Stimulated activated naive CD4-positive, alpha-beta T cell (primary cell): ENCODE measurements at places on chromosomes 6 and 20.

DNA sequence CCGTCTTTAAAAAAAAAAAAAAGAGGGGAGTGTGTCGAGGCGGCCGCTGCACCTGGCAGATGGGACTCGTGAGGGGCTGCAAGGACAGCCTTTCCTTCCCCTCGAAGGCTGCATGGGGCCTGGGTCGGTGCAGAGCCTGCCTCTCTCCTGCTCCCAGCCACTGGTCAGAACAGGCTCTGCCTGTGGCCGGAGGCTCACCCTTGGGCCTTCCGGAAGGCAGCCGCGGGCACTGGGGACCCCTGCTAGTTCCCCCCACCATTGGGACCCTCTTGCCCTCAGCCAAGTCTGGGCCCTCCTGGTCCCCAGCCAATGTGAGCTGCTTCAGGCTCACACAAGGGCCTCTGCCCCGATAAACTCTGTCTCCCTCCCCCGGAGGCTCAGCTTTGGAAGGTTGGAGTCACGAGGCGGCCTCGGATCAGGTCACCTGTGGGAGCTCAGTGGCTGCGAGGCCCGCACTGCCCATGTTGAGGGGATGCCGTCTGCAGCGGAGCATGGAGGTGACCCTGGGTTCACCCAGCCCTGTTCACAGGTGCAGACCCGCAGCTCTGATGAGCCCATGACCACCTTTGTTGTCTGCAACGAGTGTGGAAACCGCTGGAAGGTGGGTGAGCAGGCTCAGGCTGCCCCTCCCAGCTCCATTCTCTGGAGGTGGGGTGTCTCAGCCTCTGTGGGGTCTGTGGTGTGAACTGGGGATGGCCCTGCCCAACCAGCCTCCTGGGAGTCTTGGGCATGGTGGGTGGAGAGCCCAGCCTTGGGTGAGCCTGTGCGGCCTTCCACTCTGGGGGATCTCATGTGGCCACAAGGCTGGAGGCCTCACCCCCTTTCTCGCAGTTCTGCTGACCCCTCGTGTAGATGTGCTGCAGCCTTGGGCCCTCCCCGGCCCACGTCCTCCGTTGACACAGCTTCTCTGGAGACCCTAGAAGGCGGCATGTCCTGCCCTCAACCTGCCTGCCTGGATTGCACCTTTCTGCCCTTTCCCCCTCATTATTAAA, 7.7 kb downstream of the RGS19 start:
- DNase-seq: no peak

DNA sequence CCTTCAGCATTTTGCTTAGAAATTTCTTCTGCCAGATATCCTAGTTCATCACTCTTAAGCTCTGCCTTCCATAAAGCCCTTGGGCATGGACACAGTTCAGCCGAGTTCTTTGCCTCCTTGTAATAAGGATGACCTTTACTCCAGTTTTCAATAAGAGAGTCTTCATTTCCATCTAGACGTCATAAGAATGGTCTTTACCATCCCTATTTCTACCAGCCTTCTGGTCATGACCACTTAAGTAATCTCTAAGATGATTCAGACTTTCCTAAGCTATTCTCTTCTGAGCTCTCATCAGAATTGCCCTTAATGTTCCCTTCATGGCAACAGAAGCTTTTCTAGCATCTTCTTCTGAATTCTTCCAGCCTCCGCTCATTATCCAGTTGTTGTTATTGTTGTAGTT, 126.1 kb downstream of the TFAP2C start:
- no peak for DNase-seq

DNA sequence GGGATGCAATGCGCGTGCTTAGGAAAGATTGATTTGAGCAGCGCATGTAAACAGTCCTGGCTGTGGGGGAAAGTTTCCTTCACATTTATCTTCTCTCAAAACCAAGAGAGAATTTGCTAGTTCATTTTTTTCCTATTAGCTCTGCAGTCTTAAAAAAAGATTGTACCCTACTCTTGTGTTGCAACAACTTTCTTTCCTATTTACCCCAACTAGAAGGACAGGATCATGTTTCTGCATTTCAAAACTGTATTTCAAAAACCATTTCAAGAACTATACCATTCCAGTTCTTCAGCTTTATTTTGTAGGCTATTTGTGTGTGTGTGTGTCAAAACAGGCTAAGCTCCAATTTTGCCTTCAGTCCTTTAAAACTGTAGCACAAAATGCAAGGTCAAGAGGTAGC, 473.1 kb downstream of the KIF16B start:
- no peak for DNase-seq

DNA sequence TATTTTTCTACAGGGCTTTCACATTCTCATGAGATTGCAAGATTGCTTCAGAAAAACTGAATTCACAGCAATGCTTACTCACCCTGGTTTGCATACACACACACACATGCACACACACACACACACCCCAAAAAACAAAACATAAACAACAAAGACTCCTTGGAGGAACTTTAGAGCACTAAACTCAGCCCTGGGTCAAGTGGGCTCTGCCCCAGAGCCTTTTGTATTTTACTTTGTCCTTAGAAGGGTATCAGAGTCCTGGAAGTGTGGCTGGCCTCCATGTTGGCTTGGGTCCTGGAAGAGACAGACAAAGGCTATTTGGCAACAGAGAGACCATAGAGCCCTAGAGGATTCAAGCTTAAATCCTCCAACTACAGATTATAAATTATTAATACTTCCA, 8.0 kb upstream of the CST9 start:
- DNase-seq: no peak

- DNase-seq: no peak
Measured at GRCh38 chr20:5085380-5085779, 34.4 kb downstream of the PCNA start.

DNA sequence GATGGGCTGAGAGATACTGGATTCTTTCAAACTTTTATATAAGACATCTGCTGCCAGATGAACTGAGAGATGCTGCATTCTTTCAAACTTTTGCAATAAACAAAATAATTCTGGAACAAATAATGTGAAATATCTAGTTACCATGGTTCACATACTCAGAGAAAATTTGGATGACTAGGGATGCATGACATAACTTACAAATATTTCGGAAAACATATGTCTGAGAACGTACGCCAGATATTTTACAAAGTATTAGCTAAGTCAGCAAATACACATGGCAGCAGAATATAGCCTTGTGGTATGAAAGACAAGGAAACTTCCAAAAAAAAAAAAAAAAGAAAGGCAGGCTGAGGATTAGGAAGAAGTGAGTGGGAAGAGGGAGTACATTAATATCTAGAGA, 113.3 kb upstream of the TRAF3IP2 start:
- no peak for DNase-seq

GRCh38 chr6:47646689-47647088, 51.7 kb upstream of the ADGRF4 start:
- DNase-seq: no peak

GRCh38 chr6:5511954-5512353, 250.6 kb downstream of the FARS2 start:
- DNase-seq: no peak

GRCh38 chr20:50460608-50461267, 49.4 kb upstream of the PTPN1 start:
- peak; percentile 80 for DNase-seq

DNA sequence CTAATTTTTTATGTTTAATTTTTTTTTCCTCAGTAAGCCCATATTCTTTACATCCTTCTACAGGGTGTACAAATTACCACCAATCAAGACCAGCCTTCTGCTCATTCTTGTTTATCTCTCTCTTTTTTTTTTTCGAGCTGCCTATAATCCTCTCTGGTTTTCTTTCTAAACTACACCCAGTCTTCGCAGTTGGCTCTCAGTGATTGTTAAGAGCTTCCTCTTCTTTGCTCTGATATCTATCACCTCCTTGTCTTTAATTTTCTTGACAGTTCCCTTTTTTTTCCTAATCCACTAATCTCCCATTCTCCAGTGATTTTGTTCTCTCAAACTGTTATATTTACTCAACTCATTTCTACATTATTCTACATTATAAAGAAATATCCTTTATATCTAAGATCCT, 38.5 kb upstream of the PTPRK start:
- no peak for DNase-seq

DNA sequence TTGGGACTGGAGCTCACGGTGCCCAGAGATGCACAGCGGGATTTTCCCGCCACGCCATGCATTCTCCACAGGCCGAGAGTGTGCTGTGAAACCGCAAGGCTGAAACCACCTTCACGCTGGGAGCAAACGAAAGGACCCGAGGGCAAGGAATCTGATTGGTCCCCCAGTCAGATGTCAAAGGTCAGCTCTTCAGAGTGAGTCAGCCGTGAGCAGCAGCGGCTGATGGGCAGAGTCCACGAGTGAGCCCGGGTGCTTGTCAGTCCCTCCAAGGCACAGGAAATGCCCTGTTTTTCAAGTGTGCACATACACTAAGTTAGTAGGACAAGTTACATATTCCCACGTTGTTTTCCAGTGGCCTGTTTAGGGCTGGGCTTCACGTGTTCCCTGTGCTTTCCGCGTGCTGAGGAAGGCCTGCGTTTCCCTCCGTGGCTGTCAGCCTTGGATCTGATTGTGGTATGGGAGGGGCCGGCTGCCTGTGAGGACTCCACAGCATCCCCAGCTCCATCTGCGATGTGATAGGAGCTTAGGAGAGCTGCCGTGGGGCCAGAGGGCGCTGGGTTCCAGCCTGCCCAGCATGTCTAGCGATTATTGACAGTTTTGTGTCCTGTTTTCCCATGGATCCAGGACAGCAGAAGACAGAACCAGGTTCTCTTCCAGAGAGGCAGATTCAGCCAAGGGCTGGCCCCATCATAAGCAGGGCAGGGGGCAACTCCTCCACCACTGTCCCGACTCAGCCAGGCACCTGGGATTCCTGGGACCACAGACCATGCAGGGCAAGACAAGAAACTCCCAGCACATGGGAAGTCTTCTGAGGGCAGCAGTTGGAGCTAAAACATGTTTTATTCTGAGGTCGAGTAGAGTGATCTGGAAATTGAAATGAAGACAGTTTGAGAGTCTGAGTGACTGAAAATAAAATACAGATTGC, 38.2 kb upstream of the FRMD1 start:
- no peak for DNase-seq

- peak; percentile 23 for DNase-seq
Measured at GRCh38 chr6:90083891-90084290, 189.6 kb downstream of the GJA10 start.

GRCh38 chr20:1805161-1805581, 90.0 kb upstream of the SIRPA start:
- DNase-seq: no peak

DNA sequence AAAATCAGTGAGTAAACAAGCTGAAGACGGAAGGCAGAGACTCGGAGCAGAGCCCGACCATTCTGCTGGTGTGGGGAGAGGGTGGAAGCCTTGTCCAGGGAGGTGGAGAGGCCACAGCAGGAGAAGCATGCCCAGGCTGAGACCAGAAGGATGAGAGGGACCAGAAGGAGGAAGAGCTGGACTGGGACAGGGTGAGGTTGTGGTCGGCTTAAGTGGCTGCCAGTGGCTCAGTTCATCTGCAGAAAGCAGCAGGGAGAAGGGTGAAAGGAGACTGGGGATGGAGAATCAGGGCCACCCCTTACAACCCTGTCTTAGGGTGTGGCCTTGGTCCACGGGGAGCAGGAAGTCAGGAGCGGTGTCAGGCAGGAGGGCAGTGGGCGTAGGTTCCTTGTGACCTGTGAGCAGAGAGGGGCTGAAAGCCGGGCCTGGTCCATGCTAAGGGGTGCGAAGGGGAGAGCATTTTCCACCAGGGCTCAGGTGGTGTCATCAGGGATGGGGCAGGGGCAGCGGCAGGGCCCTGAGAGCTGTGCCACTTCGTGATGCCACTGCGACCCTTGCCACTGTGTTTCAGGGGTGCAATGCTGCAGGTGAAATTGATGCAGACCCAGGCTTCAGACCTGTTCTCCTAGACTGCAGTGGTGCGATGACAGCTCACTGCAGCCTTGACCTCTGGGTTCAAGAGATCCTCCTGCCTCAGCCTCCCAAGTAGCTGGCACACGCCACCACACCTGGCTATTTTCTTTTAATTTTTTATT, 81.1 kb downstream of the TTLL2 start:
- DNase-seq: no peak

GRCh38 chr20:24494460-24494920, 25.1 kb downstream of the SYNDIG1 start:
- DNase-seq: no peak
